ENCODE measurements at places on chromosomes 2 and 18.

DNA sequence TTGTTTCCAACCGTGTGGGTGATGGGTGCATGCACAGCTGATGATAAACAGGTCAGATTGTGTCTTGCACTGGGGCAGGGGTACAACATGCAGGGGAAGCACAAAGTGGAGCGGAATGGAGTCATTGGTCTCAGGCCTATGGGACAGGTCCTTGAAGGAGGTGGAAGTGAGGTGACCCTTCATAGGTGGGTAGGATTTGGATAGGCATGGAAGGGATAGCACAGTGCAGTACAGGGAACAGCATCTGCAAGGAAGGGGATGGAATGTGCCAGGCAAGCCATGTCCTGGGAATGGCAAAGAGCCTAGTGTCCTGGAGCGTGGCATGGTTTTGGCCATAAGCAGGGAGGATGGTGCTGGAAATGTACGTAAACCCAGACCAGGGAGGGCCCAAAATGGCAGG lies 143.9 kb downstream of the CAPN13 start:
- no peak for DNase-seq

- DNase-seq = no peak
These were observed 2.1 kb downstream of the CRYGD start for GRCh38 chr2:208122248-208122647.

DNA sequence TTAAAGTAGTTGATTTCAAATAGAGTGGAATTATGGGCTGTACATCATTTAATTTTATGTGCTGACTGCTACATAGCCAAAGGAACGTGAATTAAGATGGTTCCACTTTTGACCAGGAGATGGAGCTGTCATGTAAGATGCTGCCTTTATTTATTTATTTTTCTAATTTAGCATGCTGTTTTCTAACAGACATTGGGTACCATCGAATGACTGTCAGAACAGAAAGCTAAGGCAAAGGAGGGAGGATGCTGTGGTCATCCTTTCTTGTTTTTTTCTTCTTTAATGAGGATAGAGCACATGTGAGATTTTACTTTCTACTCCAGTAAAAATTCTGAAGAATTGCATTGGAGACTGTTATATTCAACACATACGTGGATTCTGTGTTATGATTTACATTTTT lies at the start of gene SCN2A:
TSS of gene SCN2A (plus strand) at position 185 of the 400 bp plus-strand sequence. CDS start 56,410 bp downstream, outside the sequence.
- DNase-seq = peak; percentile 2

DNA sequence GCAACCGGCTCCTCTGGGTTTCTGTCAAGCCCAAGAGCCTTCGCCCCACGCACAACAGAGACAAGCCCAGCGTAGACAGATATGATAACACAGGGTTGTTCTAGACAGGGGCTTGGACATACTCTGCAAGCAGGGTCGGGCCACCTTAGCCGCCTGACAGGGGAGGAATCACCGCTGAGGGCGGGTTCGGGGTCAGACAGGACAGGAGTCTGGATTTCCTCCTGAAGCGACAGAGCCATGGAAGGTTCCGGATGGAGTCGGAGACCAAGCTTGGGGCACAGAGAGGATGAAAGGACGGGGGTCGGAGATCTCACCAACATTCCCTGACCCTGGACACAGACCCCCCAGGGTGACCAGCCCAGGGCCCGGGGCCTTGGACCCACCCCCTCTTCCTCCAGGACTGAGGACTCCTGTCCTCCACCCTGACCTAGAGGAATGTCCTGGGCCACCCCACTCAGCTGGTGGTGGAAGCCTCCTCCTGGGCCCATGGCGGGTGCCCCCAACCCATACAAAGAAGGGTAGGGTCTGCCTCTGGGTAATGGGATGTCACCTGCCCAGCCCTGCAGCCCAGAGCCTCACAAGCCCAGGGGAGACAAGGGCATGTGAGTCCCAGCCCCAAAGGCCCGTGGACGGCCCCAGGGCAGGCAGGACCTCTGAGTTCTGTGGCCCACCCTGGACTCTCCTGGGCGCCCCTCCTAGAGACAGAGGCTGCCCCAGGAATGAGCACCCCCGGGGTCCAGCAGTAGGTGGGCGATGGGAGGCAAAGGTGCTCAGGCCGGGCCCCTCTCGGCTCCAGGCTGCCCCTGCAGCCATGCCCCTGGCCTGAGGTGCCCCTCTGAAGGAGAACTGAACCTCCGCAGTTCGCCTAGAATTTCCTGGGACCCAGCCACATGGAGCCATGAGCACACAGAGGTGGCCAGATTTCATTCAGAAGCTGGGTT lies 44.1 kb upstream of the GPC1 start:
- no peak for DNase-seq

DNA sequence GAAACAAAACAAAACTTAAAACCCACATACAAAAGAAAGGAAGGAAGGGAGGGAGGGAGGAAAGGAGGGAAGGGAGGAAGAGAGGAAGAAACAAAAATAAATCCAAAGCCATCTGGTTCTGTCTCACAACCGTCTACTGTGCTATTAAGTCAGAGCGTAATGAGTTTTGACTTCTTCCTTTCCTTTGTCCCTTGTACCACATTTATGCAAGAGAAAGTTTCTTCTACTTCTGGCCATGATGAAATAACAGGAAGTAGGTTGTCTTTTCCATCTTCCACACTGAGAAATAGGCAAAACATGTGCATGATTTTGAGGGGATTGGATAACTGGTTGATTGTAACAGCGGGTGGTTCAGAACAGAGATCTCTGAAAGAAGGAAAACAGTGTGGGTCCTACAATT lies 121.4 kb downstream of the CTAGE1 start:
- no peak for DNase-seq

- DNase-seq = no peak
These were observed 160.1 kb upstream of the LRP1B start for GRCh38 chr2:142290931-142291330.

DNA sequence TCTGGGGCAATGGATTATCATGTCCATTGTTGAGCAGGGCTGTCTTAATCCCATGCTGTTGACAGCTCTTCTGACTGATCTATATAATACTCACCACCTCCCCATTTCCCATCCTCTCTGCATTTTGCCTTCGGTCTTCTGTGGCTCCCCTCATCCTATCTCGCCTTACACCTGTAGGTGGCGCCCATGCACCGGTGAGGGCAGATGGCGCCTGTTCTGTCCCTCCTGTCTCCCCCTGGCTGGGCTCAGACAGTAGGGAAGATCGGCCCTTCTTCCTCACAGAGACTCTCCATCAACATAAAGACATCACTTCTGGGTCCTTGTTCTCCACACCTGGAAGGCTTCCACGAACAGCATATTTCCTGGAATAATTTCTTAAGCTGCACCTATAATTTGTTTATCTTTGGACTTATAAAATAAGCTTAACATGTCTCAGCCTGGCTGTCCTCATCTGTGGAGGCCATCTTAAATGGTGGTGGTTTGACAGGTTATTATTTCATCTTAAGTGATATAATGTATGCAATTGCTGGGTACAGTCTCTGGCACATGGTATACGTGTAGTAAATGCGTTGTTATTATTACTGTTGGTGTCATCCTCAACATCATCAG lies 10.9 kb upstream of the CDH20 start:
- no peak for DNase-seq

DNA sequence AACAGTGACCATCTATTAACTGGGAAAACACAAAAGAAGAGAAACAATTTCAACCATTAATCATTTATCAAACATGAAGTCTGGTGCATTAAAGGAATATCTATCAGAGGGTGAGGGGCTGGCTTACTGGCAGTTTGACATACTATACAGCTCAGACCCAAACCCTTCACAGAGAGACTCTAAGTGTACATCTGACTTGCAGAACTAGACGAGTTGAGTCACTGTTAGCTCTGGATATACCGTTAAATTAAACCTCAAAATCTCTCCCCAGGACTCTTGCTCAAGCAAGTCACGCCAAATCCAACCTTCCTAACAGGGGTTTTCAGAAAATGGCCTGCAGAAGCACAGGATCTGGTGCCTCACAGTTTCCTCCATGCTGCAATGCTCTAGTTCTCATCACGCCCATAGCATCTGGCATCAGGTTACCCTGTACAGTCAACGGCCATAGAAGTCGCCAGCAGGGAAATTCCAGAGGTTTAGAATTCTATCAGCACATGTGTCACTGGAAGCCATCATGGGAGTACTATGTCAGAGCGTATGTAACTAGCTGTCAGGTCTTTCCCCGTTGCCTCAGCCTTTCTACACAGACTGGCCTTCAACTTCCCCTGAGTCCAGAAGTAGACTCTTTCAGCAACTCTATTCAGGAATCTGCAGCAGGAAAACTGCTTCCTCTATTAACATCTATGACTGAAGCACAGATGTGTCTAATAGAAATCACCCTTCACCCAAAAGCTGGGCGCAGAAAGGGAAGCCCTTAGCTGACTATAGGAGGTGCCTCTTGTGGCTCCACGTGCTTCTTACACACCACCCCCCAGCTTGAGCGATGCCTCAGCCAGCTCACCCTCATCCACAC lies 9.3 kb downstream of the TGOLN2 start:
- peak; percentile 12 for DNase-seq

- no peak for DNase-seq
These were observed 140.4 kb upstream of the COL3A1 start for GRCh38 chr2:188833799-188834198.

DNA sequence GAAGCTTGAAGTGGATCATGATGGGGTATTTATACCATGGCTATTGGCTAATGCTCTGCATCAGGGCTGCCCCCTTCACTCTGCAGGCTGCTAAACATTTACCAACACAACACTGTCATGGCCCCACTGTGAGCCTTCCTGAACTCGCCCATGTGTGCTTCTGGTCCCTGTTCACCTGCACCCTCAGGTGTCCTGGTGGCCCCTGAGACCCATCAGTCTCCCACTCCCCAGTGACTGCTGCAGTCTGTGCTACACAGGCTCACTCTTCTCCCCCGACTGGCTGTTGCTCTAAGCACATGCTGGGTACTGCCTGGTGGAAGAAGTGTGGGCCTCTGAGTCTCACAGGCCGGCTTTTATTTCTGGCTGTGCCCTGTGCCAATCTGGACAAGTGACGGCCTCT lies 183.0 kb upstream of the HS6ST1 start:
- DNase-seq = no peak

- no peak for DNase-seq
These were observed 51.1 kb upstream of the BCL11A start for GRCh38 chr2:60604486-60605064.

- DNase-seq = no peak
These were observed 1247.5 kb upstream of the ACVR2A start for GRCh38 chr2:146597291-146597690.

DNA sequence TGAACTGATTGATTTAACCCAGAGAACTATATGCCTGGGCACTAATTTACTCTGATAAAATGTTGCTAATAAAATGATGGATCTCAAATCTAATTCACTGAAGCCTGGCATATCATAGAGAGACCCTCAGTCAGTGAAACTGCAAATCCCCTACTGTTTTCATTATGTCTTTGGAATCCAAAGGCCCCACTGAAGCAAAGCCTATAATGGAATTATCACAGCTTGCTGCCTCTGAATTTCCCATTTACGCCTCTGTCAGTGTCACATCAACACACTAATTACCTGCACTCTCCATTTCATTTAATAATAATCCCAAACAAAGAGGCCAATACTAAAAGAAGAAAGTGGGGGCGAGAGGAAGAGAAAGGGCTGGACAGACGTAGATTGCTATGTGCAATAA lies 470.9 kb downstream of the MBD2 start:
- no peak for DNase-seq

- DNase-seq = no peak
These were observed 258.3 kb downstream of the PRKCE start for GRCh38 chr2:45909677-45910191.

Measured in CD4-positive, alpha-beta T cell treated with Interleukin-2 at 100 ng/mL for 4 hours (primary cell).